ENCODE measurements at places on chromosomes 11 and 22. TPM values are rescaled to one million over a fixed set of nuclear protein-coding genes. Genes with fewer than 3 reads are reported as not detected.

BBOX1 gene
- 12.7 TPM for total RNA-seq

PATE4 gene
- not detected for total RNA-seq

GAL3ST3 gene
- total RNA-seq = 12.8 TPM

OR52I2 gene
- not detected for total RNA-seq

MRPL23 gene
- total RNA-seq = 34.4 TPM

TMPRSS13 gene
- 0.76 TPM for total RNA-seq

ELMOD1 gene
- total RNA-seq = 1.1 TPM

VPREB3 gene
- total RNA-seq = 0.99 TPM

THRSP gene
- total RNA-seq = 2.0 TPM

FAM180B gene
- 0.70 TPM for total RNA-seq

RTCB gene
- 56.6 TPM for total RNA-seq

NFAM1 gene
- 1.9 TPM for total RNA-seq

TBX10 gene
- total RNA-seq = not detected

MARK2 gene
- total RNA-seq = 21.9 TPM

ARHGAP20 gene
- total RNA-seq = 4.0 TPM

PITPNM1 gene
- total RNA-seq = 60.2 TPM

MMP8 gene
- total RNA-seq = 2.8 TPM

HSPB2 gene
- total RNA-seq = 3.2 TPM

PDE2A gene
- 26.7 TPM for total RNA-seq

HTR3B gene
- not detected for total RNA-seq

NPAS4 gene
- 3.1 TPM for total RNA-seq

TRPC6 gene
- 12.7 TPM for total RNA-seq

OR51I1 gene
- 0.64 TPM for total RNA-seq

NAALAD2 gene
- 24.2 TPM for total RNA-seq

MS4A6A gene
- total RNA-seq = 50.2 TPM

DLG2 gene
- total RNA-seq = 21.3 TPM

OMP gene
- total RNA-seq = 1.2 TPM

FGF4 gene
- not detected for total RNA-seq

SOX6 gene
- 58.1 TPM for total RNA-seq

GRIA4 gene
- total RNA-seq = 4.8 TPM

MRGPRF gene
- total RNA-seq = 26.7 TPM

NAV2 gene
- total RNA-seq = 43.0 TPM

KCNQ1OT1 gene
- 11.5 TPM for total RNA-seq

MAPK8IP1 gene
- 11.3 TPM for total RNA-seq

OR8A1 gene
- total RNA-seq = not detected

CPT1B gene
- 20.6 TPM for total RNA-seq

TSPAN18 gene
- 27.6 TPM for total RNA-seq

LRRC4C gene
- 13.1 TPM for total RNA-seq

GRK3 gene
- total RNA-seq = 10.6 TPM

AMOTL1 gene
- total RNA-seq = 68.3 TPM

LIF gene
- total RNA-seq = 2.7 TPM

OR8B3 gene
- not detected for total RNA-seq

MYOD1 gene
- total RNA-seq = 11.8 TPM

HOATZ gene
- not detected for total RNA-seq

TIMM10B gene
- 22.5 TPM for total RNA-seq

NELL1 gene
- 6.0 TPM for total RNA-seq

PKDREJ gene
- total RNA-seq = 0.12 TPM

BAIAP2L2 gene
- 4.5 TPM for total RNA-seq

SYT7 gene
- total RNA-seq = 7.2 TPM

GLYAT gene
- total RNA-seq = 69.0 TPM

APOA5 gene
- not detected for total RNA-seq

BACE1-AS gene
- 6.8 TPM for total RNA-seq

CLP1 gene
- 10.5 TPM for total RNA-seq

SPA17 gene
- total RNA-seq = 5.5 TPM

All from metanephros (tissue), 2 donors.